ENCODE measurements at places on chromosomes 2 and 18.

- no peak for DNase-seq
These were observed 147.7 kb downstream of the PPP1R1C start for GRCh38 chr2:182133195-182133891.

DNA sequence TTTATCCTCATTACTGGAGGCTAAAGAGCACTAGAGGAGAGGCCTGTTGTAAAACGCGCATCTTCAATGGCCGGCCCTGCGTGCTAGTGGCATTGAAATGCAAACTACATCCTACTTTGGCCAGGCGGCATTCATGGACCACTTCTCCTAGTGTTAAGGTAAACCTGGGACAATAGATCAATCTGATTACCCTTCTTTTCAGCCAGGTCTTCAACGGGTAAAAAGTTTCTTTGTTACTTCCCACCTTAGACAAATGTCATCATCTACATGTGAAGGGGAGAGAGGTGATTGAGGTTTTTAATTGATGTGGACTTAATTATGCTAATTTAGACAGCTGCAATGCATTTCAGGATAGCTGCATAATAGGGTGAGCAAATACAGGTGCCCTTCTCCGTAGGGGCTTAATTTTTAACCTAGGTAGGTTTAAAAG, 628.0 kb downstream of the ZEB2 start:
- no peak for DNase-seq

GRCh38 chr2:11578986-11579774, 45.3 kb downstream of the GREB1 start:
- no peak for DNase-seq

GRCh38 chr2:150605664-150606063, 118.2 kb upstream of the RND3 start:
- no peak for DNase-seq

DNA sequence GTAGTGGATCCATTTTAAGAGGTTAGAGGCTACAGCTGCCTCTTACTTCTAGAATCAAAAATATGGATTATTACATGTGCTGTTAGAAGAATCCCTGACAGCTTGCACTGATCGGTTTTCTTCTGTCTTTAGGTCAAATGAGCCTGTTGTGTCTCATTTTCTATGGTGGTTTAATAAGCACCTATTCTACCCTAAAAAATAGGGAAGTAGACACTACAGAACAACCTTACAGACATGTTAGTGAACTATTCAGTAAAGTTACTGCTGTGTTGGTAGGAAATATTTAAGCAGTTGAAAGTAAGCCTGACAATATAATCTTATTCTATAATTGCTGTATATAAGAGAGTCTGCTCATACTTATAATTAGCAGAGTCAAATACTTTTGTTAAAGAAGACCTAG, 168.5 kb upstream of the NOSTRIN start:
- DNase-seq = no peak

- DNase-seq = no peak
These were observed 638.1 kb downstream of the ERBB4 start for GRCh38 chr2:211900518-211900917.

DNA sequence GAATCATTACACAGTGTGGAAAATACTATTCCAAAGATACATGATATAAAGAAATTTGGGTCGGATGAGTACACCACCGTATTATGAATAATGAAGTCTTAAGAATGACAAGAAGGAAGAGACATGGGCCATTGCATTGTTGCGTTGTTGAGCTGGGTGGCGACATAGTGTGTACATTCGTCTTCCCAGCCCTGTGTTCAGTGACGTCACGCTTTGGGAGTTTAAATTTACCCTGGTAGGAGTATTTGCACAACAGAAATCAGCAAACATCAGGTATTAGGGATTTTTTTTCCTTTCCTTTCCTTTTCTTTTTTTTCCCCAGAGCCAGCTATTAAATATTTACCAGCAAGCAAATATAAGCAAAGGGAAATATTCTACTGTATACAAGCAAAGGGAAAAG, 347.2 kb upstream of the NETO1 start:
- DNase-seq = no peak

- no peak for DNase-seq
These were observed 448.1 kb downstream of the TSN start for GRCh38 chr2:122203523-122203922.

GRCh38 chr2:203177361-203177760, 61.5 kb upstream of the CYP20A1 start:
- DNase-seq = no peak

GRCh38 chr18:75502286-75502685, 74.8 kb upstream of the SMIM21 start:
- DNase-seq = no peak

DNA sequence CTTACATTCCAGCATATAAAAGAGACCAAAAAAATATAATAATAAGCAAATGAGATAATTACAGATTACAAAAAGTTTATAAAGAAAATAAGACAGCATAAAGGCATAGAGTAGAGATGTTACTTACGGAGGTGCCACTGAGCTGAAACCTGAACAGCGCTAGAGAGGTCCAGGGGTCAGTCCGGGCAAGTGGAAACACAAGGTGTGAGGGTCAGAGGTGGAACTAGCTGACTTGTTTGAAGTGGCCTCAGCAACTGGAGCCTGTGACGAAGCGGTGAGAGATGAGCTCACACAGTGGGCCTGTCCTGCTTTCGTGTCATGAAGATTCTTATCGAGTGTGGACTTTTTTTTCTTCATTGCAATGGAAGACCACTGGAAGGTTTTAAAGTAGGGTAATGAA, 288.3 kb upstream of the TANK start:
- DNase-seq = no peak

DNA sequence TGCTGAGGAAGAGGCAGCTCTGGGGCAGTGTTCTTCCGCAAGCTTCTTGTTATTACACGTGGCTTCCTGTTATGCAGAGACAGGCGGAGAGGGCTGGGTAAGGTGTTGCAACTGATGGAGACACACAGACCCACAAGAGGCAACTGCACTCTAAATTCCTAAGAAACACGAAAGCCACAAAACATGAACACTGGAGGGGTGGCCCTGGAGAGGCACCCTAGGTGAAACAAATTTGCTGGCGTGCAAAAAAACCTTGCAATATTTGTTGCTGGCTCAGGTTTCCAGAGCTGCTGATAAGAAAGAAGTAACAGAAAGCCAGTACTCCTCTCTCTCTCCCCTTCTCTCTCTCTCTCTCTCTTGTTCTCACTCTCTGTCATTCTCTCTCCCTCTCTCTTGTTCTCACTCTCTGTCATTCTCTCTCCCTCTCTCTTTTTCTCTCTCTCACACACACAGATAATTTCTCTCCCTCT, 31.8 kb downstream of the ARHGAP25 start:
- no peak for DNase-seq

- no peak for DNase-seq
These were observed 3.5 kb upstream of the UPP2 start for GRCh38 chr2:158098178-158098577.

DNA sequence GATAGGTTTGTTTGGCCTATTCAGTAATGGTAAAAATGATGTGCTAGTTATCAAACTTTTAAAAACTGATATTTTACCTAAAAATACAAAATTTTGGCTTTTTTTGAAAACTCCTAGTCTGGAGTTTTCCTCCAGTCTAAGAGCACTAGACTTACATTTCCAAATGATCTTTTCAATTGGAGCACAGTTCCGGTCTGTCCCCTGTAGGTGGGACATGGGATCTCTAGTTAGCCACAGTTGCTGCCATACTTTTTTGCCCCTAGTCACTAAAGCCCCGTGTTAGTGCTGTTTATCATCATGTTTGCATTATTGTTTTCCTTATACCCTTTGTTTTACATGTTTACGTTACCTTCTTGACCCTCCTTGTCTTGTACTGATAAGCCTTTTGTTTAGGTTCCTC, 52.4 kb downstream of the RELCH start:
- DNase-seq = no peak

DNA sequence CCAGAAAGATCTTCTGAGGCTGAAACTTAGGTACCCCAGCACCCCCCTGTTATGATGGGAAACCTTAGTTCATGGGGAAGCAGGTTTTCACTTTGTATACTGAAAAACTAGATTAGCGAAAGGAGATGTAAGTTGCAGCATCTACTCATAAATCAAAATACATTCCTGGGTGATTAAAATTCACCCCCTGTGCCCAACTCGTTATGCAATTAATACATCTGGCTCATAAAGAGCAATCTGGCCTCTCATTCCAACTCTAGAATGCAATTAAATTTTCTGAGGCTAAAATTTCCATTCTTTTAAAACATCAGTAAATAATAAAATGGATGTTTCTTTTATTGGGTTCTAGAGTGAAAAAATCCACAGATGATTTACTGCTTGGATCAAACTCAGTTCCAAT, 110.9 kb upstream of the BZW1 start:
- no peak for DNase-seq

DNA sequence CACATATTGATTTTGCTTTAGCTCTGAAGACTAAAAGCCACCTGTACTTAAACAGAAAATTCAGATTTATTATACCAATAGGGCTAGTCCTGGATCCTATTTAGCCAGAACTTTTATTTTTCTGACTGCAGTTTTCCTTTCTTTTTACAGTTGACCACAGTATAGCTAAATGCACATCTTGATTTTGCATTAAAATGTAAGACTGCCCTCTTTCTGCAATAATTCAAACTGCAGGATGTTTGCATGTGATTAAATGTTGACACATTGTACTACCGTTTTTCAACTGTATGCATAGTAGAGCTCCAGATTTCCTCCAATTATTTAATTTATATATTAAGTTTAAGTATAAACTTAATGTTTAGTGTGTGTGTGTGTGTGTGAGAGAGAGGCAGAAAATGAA, 1262.9 kb downstream of the SUCLG1 start:
- no peak for DNase-seq

DNA sequence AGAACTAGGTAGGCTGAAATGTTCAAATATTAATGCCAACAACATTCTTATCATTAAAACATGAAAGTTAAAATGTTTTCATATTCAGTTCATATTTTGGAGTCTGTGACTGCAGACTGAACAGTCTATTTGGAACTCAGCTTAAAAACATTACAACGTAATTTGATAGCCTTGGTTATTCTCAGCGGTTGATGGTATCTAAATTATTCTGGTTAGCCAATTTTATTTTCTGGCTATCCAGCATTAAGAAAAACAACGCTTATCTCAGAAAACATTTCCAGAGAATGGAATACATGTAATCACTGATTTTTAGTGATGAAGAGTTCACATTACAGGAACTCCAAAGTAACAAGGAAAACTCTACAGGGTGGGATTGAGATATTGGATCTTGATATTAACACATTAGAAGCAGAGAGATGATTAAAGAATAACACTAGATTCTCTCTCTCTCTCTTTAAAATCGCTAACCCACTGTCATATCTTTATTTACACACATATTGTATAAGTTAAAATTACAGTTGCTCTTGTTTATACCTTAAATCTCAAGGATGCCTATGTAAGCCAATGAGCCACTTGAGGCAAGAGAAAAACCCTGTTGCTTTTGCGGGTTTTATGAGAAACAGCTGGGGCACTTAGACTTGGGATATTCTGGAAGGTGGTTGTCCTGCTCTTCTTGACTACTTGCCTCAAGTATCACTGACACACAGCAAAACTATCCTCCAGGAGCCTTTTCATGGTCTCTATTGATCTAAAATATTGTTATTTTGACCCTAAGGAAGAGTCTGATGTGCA, 84.9 kb downstream of the ICOS start:
- DNase-seq = no peak
